Effector CD8-positive, alpha-beta T cell (primary cell): ENCODE measurements at places on chromosomes 4 and X.

GRCh38 chrX:49040376-49040955, 2.7 kb downstream of the TFE3 start:
- DNase-seq: no peak

DNA sequence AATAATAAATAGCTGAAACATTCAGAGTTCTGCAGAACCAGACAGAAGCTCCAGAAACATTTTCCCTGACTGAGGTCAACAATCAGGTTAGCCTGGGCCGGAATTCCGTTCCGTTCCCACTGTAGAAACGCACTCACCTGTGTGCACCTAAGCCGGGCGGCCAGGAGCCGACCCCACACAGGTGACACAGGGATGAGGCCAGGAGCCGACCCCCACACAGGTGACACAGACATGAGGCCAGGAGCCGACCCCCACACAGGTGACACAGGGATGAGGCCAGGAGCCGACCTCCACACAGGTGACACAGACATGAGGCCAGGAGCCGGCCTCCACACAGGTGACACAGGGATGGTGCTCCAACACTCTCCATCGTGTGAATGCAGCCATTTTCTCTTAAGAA, 21.9 kb downstream of the FAT1 start:
- no peak for DNase-seq

DNA sequence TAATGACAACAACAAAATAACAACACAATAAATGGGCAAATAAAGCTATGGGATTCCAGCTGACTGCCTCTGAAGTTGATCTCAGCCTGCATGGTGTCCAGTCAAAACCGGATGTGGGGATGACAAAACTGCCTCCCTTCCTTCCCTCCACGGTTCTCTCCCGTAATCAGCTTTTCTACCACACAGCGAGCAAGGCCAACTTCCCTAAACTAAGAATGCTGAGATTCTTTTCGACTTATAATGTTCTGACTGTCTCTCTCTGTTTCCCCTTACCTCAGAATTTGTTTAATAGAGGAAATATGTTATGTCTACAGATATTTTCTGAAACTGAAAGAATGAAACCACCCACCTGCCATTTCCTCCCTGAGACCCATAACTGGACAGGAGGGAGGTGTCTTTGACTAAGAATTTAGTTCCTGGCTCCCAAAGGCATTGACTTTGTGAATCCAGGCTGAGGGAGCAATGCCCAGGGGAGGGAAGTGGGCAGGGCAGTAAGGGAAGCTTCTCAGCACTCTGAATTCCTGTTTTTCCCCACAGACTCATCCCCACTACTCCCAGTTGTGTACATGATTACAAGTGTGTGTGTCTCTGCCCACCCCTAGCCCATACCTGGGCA, 1.0 kb upstream of the TLR1 start:
- no peak for DNase-seq

DNA sequence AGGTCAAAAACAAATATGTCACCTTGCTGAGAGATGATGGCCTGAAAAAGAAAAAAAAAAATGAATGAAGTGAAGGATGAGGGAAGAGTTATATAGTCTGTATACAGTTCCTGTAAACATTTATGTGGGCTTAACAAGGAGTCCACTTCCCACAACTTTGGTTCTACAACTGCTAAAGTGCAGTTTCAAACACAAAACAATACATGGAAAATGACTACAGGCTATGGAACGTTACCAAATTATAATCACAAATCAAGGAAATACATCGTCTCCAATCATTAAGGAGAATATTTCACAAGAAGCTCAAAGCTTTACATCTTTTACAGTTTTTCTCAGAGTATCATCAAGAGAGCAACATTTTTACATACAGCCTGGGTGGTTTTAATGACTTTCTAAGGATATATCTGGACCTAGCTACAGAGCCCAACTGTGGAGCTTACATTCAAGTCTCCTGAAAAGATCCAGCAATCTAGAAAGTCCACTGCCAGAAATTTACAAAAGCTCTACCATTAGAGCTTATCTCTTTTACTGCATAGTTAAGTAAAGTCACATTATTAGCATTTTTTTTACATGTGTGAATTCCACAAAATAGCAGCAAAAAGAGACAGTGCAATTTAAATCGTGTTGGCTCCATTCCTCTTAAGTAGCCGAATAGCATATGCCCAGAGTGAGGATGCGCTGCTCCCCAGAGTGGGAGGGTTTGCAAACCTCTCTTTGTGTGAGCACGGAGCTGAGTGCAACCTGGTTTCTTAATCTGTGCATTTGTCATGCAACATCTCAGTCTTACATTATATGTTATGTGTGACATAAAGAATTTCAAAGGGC, 128.3 kb downstream of the MANBA start:
- DNase-seq: no peak

DNA sequence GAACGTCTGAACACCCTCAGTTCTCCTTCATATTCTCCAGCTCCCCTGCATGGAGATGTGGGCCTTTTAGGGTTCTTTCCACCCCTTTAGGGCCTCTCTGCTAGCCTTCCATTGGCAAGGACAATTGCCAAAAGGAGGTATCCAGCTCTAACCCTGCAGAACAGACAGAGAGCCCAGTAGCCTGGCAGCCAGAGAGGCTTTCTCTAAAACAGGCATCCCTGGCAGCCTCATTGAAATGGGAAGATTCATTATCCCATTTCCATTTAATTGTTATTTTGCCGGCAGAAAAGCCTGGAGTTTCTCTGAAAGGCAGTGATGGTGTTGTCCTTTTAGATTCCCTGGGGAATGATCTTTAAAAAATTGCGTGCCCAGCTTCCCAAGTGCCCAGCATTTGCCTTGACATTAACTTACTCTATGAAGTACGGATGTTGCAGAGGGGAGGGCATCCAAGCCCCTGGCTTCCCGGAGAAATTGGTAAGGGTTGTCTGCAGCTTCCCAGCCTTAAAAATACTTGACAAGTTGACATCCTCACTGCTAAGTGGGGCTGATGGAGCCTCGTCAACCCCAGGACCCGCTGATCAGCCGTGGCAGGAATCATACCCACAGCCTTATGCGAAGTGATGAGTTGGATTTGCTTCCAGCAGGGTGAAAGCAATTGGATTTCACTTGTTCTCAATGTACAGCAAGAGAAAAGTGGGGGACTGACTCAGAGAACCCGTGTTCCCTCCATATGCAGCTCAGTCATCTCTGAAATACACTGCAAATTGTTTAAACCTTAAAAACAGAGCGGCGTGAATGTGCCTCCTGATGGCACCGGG, 244.1 kb downstream of the CRLF2 start:
- no peak for DNase-seq

DNA sequence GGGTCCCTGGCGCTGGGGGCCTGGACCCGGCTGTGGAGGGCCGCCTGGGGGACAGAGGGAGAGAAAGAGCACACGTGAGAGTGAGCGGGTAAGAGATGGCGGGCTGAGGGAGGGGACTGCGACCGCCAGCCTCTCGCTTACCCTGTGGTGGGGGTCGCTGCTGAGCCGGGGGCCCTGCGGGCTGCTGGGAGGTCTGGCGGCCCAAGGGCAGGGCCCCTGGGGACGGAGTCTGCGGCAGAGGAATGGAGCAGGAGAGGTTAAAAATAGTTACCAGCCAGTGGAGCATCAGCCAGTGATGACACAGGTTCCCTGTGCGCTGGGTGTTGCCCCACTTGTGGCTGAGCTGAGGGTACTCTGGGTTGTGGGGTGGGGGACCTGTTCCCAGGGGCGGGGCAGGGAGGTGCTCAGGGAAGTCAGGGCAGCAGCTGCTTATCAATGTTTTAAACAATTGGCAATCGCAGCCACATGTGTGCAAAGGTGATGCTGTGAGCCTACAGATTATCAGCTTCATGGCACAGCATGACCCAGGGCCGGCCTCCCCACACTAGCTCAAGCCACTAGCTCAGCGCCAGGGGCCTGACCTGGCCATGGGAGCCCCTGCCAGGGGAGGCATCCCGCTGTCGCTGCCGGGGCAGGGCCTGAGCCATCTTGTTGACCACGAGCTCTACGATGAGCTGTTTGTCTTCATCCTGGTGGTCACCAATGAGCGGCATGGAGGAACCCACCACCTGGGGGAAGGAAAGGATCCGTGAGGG, 7.5 kb upstream of the TIMP1 start:
- DNase-seq: no peak

GRCh38 chr4:56871371-56871866, 36.3 kb upstream of the REST start:
- no peak for DNase-seq

DNA sequence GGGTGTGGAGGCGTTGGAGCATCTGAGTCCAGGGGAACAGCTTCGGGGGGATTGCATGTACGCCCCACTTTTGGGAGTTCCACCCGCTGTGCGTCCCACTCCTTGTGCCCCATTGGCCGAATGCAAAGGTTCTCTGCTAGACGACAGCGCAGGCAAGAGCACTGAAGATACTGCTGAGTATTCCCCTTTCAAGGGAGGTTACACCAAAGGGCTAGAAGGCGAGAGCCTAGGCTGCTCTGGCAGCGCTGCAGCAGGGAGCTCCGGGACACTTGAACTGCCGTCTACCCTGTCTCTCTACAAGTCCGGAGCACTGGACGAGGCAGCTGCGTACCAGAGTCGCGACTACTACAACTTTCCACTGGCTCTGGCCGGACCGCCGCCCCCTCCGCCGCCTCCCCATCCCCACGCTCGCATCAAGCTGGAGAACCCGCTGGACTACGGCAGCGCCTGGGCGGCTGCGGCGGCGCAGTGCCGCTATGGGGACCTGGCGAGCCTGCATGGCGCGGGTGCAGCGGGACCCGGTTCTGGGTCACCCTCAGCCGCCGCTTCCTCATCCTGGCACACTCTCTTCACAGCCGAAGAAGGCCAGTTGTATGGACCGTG, 2.2 kb downstream of the AR start:
- no peak for DNase-seq

GRCh38 chr4:86106475-86106874, 253.4 kb downstream of the MAPK10 start:
- no peak for DNase-seq

GRCh38 chr4:173699841-173700475, 169.9 kb upstream of the HAND2 start:
- DNase-seq: no peak

DNA sequence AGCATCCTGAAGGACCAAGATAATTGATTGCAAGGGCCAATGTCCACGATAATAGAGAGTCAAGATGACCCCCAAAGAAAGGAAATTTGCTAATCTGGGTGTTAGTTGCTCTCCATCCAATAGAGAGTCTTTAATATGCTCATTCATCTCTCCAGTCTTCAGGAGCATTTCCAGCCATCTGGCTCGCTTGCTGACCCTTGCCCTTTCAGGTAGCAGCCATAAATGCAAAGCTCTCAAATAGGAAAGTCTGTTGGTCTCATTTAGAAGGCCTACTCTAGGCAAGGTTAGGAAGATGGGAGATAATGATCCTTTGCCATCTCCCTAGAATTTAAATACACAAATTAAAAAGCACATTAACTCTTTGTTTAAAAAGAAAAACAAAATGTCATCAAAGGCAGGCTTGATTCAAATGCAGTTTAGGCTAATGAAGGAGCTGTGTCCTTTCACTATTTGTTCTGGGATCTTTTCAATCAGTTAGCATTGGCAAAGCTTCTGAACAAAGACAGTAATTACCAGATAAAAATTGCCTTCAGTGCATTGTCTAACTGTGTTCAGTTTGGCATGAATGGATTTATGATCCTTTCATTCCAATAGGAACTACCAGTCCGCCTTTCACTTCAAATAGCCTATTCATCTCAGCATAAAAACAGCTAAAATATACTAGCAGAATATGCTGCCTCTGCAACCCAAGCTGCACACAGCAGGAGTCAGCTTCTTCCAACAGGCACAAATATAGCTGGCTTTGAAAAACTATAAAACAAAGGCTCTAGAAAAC, 49.6 kb upstream of the ATXN3L start:
- DNase-seq: no peak

DNA sequence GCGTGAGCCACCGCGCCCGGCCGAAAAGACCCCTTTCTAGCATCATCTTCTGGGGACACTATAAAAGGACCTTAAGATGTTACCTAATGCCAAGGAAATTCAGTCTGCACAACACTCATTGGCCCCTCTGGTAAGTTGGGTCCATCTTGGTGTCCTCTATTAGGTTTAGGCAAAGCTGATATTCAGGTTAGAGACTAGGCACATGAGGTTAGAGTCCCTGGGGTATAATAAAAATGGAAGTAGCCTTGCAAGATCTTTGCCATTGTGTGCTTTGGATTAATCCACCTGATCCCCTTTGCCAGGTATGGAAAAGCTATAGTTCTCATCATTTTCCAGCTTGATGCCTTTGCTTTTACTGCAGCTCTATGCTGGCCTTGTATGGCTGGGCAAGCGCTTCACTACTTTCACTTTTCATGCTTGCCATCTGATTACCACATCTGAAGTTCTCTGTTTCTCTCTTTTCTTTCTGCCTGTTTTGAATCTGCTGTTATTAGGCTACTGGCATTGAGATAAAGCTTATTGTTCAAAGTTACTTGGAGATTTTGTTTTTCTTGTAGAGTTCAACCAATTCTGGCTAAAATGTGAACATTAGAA, 5.4 kb upstream of the ADH4 start:
- DNase-seq: no peak

DNA sequence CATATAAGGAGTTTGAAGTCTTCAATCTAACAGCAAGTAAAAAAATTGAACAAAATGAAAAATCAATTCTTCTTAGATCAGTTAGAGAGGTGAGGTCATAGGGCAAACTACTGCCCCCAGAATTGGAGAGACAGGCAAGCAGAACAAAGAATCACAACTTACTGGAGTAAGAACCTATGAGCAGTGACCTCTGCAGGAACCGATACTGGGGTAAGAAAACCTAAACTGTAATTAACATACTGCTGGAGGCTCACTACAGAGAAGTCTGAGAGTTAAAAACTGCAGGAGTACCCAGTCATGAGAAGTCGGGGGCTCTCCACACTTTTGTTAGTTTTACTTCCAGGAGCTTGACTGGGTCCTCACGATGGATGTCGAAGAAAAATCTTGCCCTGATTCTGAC, 16.0 kb downstream of the CLDN22 start:
- no peak for DNase-seq

GRCh38 chr4:121484633-121485032, 103.8 kb upstream of the QRFPR start:
- DNase-seq: no peak

GRCh38 chr4:150896497-150896896, 118.6 kb downstream of the LRBA start:
- DNase-seq: no peak

GRCh38 chrX:135000516-135000915, 9.7 kb downstream of the SMIM10 start:
- DNase-seq: no peak

DNA sequence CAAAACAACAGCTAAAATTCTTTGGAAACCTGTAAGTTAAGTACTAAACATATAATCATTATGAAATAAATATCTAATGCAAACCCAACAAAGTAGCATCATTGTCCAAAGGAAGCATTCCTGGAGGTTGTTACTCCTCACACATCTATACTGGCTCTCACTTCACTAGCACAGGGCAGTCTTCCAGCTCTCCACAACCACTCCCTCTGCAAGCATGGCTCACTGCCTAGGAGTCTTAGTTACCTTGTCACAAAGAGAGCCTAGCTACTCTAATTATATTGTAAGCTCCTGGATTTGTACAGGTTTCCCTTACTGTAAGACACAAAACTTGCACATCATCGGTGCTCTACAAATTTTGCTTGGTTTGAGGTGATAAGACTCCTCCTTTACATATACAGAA, 76.1 kb downstream of the AMMECR1 start:
- DNase-seq: no peak

- no peak for DNase-seq
Measured at GRCh38 chr4:134018846-134019245, 182.7 kb downstream of the PABPC4L start.

GRCh38 chr4:12519426-12519825, 964.7 kb downstream of the RAB28 start:
- no peak for DNase-seq
